ENCODE measurements at places on chromosomes 2 and 18. TPM values are rescaled to one million over a fixed set of nuclear protein-coding genes. Genes with fewer than 3 reads are reported as not detected.
A peak's percentile ranks its signal among the peaks of the same experiment; 100 is the strongest.

- H3K4me1 ChIP-seq = no peaks in the 10 kb centered on the region
- H3K36me3 ChIP-seq = no peaks in the 10 kb centered on the region
- no peaks in the 10 kb centered on the region for H3K27me3 ChIP-seq
- no peak overlapping the region for H3K4me3 ChIP-seq
- no peak for DNase-seq
- no peak overlapping the region for H3K27ac ChIP-seq
Observed at GRCh38 chr2:46647766-46648742, 168.7 kb downstream of the TMEM247 start.

DNA sequence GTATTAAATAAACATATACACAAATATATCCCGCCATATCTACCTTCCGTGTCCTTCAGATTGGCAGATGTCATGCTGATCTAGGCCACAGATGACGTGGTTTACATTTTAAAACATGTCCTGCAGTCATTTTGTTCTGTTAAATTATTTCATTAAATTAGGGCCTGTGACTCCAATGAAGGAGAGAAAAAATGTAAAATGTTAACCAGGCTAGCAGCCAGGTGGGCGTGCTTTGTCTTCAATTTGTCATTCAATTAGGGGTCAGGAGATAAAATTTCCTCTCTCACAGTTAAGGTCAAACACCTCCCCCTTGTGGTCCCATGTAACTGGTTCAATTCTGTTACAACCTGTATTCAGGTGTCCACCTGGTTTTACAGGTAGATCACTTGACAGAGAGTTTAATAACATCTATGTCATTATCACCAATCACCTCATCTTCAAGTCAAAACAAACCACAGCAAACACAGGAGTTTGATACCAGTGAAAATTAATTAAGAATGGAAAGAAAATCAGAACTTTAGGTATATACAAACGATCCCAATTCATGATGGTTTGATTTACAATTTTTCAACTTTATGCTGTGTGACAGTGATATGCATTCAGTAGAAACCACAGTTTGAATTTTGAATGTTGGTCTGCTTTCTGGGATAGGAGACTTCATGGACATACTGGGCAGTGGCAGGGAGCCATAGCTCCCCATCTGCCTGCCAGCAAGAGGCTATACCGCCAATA, 339.4 kb downstream of the CMPK2 start:
- H3K27me3 ChIP-seq = no peaks in the 10 kb centered on the region
- peaks cover 18% of the 10 kb centered on the region for H3K4me1 ChIP-seq
- H3K36me3 ChIP-seq = no peaks in the 10 kb centered on the region
- no peak overlapping the region for H3K4me3 ChIP-seq

DNA sequence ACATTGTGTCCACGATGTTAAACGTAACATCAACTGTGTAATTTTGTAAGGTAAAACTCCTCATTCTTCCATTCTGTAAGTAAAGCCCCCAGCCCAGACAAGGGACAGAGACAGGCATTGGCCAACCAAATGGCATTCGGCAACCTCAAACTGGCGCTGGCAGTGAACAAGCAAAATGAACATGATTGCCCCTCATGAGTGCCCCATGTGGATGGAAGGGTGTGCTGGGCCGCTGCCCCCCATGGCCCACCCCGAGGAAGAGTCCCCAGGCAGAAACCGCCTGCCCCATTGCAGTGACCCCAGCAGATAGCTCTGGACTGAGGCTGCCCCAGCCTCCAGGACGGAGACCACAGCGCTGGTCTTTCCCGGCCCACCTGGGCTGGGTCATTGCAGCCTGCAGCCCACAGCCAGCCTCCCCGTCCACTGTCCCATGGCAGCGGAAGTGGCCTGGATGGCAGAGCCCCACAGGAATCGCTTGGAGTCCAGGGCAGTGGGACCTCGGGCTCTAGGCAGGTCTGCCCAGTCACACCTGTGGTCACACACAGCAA, 220.2 kb downstream of the HDAC4 start:
- no peaks in the 10 kb centered on the region for H3K4me1 ChIP-seq
- H3K4me3 ChIP-seq = no peak overlapping the region
- no peaks in the 10 kb centered on the region for H3K36me3 ChIP-seq

DNA sequence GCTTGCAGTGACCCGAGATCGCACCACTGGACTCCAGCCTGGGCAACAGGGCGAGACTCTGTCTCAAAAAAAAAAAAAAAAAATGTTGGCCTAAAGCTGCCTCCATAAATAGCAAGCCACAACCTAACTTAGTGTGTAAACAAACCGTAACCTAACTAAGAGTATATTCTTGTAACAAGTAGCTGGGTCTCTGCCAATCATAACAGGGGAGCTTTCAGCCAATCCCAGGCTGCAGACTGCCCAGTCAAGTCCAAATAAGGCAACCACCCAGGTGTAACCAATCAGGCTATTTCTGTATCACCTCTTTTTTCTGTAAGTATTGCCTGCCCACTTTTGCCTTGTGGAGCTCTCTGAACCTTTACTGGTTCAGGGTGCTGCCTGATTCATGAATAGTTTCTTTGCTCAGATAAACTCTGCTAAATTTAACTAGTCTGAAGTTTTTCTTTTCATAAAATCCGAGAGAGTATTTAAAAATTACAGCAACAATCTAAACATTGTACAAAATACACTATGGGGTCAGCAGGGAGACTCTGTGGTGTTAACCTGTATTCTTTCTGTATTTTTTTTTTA, 4.5 kb downstream of the PSTPIP2 start:
- no peaks in the 10 kb centered on the region for H3K4me1 ChIP-seq
- H3K4me3 ChIP-seq = no peak overlapping the region
- H3K27me3 ChIP-seq = no peaks in the 10 kb centered on the region
- no peaks in the 10 kb centered on the region for H3K36me3 ChIP-seq
- H3K27ac ChIP-seq = no peak overlapping the region
- DNase-seq = peak; percentile 29

DNA sequence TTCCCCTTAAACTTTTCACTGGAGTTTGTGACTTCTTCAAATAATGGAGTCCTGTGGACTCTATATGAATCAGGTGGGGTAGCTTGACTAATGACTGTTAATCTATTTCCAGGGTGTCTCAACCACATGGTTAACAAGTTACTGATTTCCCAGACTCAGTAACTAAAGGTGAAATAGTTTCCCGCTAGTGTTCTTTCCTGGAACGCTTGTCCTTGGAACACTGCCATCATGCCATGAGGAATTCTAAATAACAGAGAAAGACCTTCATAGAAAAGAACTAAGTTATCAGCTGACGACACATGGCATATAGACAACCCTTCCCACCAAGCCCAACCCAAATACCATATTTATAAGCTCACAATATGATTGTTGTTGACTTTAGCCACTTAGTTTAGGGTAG, 1027.9 kb upstream of the FAM98A start:
- no peak overlapping the region for H3K27ac ChIP-seq
- no peaks in the 10 kb centered on the region for H3K4me1 ChIP-seq
- no peak overlapping the region for H3K4me3 ChIP-seq
- H3K27me3 ChIP-seq = no peaks in the 10 kb centered on the region
- H3K36me3 ChIP-seq = no peaks in the 10 kb centered on the region
- DNase-seq = no peak

DNA sequence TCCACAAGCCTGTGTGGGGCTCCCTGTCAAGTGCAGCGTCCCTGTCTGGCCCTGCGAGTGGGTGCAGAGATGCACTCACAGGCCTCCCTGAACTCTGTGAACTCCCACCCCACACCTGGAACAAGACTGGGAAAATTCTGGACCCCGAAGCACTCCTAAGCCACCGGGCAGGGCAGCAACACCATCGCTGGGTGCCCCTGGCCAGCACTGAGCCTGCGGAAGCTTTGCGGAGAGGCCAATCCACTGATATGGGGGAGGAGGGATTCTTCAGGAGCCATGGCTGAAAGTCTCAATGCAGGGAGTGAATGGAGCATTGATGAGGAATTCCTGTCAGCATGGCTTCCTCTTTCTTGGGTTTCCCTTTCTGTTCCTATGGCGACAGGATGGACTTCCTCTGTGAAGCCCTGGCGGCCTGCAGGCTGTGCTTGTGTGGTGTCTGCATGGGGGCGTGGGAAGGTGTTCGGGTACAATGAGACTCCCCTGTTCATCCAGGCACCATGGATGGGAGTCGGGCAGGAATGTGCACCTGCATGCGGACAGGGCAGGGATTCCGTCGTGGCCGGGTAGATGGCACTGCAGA, 15.1 kb downstream of the TRIB2 start:
- no peak for DNase-seq

DNA sequence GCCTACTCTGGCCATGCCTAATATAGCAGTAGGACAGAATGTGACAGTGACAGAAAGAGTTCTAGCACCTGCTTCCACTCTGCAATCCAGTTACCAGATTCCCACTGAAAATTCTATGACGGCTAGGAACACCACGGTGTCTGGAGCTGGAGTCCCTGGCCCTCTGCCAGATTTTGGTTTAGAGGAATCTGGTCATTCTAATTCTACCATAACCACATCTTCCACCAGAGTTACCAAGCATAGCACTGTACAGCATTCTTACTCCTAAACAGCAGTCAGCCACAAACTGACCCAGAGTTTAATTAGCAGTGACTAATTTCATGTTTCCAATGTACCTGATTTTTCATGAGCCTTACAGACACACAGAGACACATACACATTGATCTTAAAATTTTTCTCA, 45.2 kb upstream of the TTR start:
- no peak overlapping the region for H3K27ac ChIP-seq
- H3K4me1 ChIP-seq = no peaks in the 10 kb centered on the region
- H3K27me3 ChIP-seq = no peaks in the 10 kb centered on the region
- peak; percentile 3 for DNase-seq
- peaks cover 19% of the 10 kb centered on the region for H3K36me3 ChIP-seq
- H3K4me3 ChIP-seq = no peak overlapping the region

GRCh38 chr18:43965691-43966090, 688.4 kb upstream of the SYT4 start:
- no peak overlapping the region for H3K4me3 ChIP-seq

DNA sequence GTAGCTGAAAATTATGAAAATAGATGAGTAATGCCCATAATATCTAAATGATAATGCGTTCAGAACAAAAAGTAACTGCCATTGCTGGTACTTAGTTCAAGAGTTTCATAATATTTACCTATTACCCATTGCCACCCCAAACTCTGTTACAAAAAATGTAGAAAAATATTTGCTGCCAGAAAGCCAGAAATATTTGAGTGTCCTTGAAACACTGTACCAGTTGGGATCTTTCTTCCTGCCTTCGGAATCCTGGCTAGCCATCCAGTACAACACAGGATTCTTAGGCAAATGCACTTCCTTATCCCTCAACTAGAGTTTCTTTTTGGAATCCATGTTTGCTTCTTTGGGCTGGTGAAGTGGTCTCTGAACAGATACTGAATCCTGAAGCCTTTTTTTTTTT, 207.1 kb downstream of the MCFD2 start:
- H3K27ac ChIP-seq = no peak overlapping the region
- H3K27me3 ChIP-seq = no peaks in the 10 kb centered on the region
- no peak for DNase-seq
- H3K4me1 ChIP-seq = peaks cover 3% of the 10 kb centered on the region
- no peaks in the 10 kb centered on the region for H3K36me3 ChIP-seq
- no peak overlapping the region for H3K4me3 ChIP-seq

The POTEI gene
- polyA plus RNA-seq = 2.0 TPM

The DLX1 gene
- polyA plus RNA-seq = not detected

The CTDSP1 gene
- 22.6 TPM for polyA plus RNA-seq

The KLHL41 gene
- 12.3 TPM for polyA plus RNA-seq
